ENCODE measurements at places on chromosomes 11 and 22.
A peak's percentile ranks its signal among the peaks of the same experiment; 100 is the strongest.

- peak; percentile 72 for DNase-seq
Observed at GRCh38 chr11:75350743-75351540, 519 bp downstream of the ARRB1 start.

DNA sequence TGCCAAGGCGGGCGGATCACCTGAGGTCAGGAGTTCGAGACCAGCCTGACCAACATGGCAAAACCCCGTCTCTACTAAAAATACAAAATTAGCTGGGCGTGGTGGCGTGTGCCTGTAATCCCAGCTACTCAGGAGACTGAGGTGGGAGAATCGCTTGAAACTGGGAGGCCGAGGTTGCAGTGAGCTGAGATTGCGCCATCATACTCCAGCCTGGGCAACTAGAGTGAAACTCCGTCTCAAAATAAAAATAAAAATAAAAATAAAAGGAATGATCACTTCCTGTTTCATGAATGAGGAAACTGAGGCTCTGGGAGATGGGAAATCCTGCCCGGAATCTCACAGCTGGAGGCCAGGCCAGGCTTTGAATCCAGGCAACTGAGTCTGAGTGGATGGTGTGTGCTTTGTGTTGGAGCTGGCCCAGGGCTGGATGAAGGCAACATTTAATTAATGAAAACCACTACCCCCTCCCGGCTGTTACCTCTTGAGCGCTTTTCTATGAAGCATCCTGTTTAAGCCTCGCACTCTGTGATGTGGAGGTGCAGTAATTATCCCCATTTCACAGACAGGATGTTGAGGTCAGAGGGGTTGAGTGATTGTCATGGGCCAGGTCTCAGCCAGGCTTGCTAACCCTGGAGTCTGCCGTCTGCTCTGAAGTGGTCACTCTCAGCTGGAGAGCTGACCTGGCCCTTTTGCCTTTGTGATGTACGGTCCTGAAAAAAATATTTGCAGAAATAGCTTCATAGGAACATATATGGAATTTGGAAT lies 27.8 kb downstream of the LRP5 start:
- DNase-seq, result no peak

- DNase-seq, result peak; percentile 96
Observed at GRCh38 chr11:61332797-61333549, at the start of the genes DDB1 and TKFC. Gene DDB1 (minus strand): TSS chr11:61333105. CDS start chr11:61332968, 137 bp downstream. Gene TKFC (plus strand): TSS chr11:61333228. CDS start chr11:61334729, 1,501 bp downstream.

DNA sequence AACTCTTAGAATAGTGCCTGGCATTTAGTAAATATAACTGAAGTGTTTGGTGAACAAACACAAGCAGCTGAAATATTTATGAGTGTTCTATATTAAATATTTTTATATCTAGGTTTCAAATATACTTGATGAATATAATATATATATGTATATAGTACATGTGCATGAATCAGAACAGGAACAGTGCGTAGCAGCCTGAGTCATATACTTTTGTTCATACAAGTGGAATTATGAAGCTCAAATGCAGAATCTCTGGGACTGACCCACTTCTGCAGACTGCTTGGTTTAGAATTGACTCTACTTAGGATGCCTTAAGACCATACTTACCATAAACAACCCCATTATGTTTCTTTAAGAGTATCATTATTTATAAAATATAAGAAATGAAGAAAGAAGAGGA lies 997.8 kb upstream of the RAG2 start:
- DNase-seq, result no peak

GRCh38 chr22:29341849-29342127 lies 26.3 kb upstream of the RASL10A start:
- DNase-seq, result no peak

- DNase-seq, result no peak
Observed at GRCh38 chr22:29207562-29208501, 2.1 kb downstream of the EMID1 start.

GRCh38 chr22:37325039-37325395 lies 42.7 kb downstream of the CYTH4 start:
- no peak for DNase-seq

- no peak for DNase-seq
Observed at GRCh38 chr11:93846411-93846810, 4.0 kb downstream of the VSTM5 start.

GRCh38 chr11:116281173-116282160 lies 491.3 kb downstream of the BUD13 start:
- no peak for DNase-seq

- no peak for DNase-seq
Observed at GRCh38 chr11:67657300-67657699, 6.8 kb upstream of the ACY3 start.

GRCh38 chr11:41308286-41308685 lies 151.2 kb downstream of the LRRC4C start:
- DNase-seq, result no peak

DNA sequence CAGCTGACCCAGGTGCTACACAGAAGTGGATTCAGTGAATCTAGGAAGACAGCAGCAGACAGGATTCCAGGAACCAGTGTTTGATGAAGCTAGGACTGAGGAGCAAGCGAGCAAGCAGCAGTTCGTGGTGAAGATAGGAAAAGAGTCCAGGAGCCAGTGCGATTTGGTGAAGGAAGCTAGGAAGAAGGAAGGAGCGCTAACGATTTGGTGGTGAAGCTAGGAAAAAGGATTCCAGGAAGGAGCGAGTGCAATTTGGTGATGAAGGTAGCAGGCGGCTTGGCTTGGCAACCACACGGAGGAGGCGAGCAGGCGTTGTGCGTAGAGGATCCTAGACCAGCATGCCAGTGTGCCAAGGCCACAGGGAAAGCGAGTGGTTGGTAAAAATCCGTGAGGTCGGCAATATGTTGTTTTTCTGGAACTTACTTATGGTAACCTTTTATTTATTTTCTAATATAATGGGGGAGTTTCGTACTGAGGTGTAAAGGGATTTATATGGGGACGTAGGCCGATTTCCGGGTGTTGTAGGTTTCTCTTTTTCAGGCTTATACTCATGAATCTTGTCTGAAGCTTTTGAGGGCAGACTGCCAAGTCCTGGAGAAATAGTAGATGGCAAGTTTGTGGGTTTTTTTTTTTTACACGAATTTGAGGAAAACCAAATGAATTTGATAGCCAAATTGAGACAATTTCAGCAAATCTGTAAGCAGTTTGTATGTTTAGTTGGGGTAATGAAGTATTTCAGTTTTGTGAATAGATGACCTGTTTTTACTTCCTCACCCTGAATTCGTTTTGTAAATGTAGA lies 1.7 kb downstream of the MALAT1 start:
- DNase-seq, result no peak

GRCh38 chr22:47808886-47809620 lies 1046.6 kb downstream of the TBC1D22A start:
- DNase-seq, result no peak

- no peak for DNase-seq
Observed at GRCh38 chr22:29689206-29689879, 30.5 kb upstream of the CABP7 start.
